ENCODE measurements at places on chromosomes 13 and 19.

DNA sequence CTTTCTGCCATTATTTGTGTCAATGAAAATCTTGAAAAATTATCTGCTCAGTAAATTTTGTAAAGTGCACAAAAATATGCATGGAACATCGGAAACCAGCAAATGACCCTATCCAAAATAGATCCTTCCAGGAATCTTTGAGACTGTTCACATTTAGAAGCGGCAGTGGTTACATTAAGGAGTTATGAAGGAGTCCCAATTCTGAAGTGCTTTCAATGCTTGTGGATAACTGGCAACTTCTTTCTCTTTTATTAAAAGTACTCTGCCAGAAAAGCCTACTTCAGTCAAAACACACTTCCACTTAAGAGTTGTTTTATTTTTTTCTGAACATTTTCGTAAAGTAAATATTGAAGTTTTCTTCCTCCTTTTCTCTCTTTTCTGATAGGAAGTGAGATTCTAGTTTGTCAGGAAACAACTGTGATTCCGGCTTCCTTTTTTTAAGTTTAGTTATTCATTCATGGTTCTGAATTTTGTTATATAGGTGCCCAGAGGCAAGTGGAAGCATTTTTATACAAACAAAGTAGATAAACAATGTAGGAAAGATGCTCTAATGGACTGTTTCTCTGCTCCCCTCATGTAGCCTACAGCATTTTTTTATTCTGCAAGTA, 83.5 kb downstream of the PCDH9 start:
- no peak for DNase-seq

DNA sequence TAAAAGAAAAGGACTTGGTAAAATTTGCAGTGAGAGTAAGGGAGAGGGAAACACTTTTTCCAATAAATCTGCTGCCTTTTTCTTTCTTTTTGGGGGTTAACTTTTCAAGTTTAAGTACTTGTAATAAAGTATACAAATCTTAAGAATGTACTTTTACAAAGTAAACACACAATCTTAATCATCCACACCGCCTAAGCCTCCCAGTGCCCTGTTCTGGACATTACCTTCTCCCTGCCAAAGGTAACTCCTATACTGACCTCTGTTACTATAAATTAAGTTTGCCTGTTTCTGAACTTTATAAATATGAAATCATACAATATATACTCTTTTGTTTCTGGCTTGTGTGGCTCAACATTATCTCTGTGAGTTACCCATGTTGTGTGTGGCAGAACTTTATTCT, 137.9 kb downstream of the RGCC start:
- no peak for DNase-seq

DNA sequence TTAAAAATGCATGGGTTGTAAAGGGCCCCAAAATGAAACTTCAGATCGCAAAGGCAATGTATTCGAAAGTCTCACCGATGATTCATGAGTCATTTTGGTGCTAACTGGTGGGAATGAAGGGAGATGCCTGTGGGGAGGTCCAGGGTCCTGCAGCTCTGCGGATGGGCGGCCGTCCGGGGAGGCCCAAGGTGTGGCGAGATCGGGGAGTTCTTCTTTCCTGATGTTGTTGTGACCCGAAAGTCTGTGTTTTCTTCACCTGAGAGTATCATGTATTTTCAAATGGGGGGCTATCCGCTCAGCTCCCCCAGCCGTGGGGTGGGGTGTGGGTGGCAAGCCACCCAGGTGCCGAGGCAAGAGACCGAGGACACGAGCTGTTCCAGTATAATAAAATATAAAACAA, 36.5 kb downstream of the TFDP1 start:
- no peak for DNase-seq

GRCh38 chr13:34464011-34464410, 478.1 kb upstream of the NBEA start:
- no peak for DNase-seq

DNA sequence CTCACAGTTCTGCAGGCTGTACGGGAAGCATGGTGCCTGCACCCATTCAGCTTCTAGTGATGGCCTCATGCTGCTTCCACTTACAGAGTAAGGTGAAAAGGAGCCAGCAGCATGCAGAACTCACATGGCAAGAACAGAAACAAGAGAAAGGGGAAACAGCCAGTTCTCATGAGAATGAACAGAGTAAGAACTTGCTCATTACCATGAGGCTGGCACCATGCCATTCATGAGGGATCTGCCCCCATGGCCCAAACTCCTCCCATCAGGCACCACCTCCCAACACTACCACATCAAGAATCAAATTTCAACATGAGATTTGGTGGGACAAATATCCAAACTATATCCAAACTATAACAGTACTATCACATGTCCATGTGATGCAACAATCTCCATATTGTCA, 72.1 kb downstream of the KATNAL1 start:
- DNase-seq = no peak

GRCh38 chr13:46639033-46639981, 86.3 kb downstream of the LRCH1 start:
- DNase-seq = no peak

DNA sequence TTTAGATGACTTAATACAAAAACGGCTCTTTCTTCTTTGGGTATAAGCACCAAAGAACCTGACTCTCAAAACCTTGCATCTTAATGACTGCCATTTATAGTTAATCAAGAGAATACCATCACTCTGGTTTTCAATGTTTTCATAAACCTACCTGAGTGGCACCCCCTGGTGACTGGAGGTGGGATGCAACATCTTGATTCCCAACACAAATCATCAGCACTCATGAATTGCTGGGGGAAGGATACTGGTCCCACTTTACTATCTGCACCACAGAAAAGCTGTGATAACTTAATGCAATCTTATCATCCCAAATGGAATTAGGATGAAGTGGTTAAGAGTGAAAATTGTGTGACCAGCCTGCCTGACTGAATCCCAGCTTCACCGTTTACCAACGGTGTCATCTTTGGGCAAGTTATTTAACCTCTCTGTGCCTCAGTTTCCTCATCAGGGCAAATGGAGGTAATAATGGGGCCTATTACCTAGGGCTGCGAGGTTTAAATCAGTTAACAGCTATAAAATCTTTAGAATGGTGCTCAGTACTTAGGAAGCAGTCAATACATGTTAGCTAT, 366.4 kb downstream of the KLF12 start:
- no peak for DNase-seq

GRCh38 chr19:14441041-14441938, 8.2 kb downstream of the PKN1 start:
- DNase-seq = no peak

DNA sequence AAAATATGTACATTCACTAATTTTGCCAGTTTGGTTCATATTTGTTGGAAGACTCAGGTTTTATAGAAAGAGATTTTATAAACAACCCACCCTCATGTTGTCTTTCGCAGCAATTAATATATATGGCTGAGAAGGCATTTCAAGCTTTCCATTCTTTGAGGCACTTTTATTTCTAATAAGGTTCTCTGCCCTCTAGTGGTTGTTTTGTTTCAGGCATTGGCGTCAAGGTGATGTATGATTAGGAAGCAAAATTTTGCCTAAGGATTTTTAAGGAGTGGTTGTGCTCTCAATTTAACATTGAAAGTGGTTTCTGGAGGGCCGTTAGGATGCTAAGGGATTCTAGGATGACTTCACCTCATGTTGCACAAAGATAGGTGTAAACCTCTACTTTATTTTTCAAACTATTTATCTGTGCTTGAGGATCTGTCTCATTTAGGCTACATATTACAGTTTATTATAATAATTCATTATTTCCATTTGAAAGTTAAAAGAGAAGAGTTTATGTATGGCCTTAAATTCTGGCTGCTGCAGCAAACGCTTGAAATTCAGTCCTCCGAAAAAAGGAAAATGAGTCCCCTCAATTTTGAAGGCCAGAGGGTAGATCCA, 35.9 kb downstream of the OXGR1 start:
- no peak for DNase-seq

DNA sequence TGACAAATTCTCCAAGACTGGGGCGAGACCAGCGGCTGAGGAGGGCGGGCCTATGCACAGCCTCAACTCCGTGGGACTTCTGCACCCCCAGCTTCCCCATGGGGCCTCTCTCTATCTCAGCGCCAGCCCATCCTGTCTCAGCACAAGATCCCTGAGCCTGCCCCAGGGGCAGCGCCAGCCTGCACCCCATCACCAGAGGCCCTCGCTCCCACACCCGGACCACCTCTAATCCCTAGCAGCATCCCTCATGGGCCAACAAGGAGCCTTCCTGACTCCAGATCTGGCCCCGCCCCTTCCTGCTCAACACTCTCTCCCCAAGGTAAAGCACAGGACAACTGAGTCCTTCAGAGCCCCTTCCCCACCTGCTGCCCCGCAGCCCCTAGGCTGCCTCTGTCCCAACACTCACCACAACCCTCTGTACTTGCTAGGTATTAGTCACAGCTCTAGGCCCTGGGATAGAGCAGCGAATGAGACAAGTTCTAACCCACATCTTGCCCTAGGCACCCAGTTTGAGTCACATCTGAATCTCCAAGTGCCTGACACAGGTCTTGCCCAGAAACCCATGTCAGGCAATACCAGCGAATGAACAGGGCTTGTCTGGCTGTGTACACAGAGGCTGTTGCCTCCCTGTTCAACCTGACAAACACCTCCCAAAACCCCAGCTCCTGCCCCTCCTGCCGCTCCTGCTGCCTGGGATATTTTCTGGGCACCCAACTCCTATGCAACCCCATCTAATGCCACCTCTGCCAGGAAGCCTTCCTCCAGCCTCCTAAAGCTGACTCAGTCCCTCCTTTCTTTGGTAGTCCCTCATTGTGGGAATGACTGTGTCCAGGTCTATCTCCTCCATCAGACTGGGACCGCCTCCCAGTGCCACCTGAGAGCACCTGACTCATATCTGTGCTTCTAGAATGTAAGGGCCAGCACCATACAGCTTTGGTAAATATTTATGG, 18.6 kb downstream of the GRIK5 start:
- no peak for DNase-seq

- DNase-seq = no peak
Observed at GRCh38 chr19:31049431-31049830, 299.8 kb downstream of the TSHZ3 start.

- DNase-seq = no peak
Observed at GRCh38 chr13:26623125-26623524, 65.6 kb downstream of the WASF3 start.

GRCh38 chr19:8513036-8513686, 806 bp downstream of the ZNF414 start:
- DNase-seq = no peak

DNA sequence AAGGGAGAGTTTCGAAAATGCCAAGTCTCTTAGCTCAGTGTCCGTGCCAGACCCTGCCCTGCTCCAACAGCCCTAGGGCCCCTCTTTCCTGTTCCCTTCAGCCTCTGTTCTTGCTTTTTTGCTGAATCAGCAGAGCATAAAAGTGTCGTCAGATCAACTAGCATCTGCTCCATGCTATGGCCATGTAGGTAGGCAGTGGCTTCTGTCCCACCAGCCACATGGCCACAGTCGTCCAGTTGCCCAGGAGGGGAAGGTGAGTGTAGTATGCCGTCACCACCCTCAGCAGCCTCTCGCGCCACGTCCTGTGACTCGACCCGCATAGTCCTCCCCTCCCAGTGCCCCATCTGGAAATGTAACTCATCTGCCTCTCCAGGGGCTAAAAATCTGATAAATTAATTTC, 50.9 kb upstream of the ATP11A start:
- no peak for DNase-seq

DNA sequence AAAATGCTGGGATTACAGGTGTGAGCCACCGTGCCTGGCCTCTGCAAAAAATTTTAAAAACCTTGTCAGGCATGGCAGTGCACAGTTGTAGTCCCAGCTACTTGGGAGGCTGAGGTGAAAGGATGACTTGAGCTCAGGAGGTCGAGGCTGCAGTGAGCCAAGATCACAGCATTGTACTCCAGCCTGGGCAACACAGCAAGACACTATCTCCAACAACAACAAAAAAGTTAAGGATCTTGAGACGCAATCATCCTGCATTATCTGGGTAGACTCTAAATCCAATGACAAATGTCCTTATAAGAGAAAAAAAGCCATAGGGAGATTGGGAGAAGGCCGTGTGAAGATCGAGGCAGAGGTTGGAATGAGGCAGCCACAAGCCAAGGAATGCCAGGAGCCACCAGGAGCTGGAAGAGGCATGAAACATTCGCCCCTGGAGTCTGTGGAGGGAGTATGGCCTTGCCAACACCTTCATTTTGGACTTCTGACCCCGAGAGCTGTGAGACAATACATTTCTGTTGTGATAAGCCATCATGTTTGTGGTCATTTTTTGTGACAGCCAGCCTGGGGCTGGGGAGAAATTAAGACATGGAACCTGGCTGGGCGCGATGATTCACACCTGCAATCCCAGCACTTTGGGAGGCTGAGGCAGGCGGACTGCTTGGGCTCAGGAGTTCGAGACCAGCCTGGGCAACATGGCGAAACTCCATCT, 5.1 kb upstream of the CA11 start:
- DNase-seq = no peak

DNA sequence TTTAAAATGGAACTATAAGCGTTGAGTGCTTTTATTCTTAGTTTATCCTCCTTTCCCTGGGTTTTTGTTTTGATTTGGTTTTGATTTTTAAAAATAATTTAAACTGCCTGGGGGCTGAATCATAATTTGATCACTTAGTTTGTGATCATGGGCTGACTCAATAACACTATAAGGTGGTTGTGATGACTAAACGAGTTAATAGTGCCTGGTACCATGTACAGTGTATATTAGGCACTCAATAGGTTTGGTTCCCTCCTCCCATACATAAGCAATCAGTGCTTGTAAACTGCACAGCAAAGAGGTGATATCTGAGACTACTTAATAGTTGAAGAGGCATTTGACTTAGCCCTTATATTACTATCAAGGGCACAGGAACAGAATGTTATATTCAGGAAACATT, 200.9 kb upstream of the RFC3 start:
- no peak for DNase-seq

DNA sequence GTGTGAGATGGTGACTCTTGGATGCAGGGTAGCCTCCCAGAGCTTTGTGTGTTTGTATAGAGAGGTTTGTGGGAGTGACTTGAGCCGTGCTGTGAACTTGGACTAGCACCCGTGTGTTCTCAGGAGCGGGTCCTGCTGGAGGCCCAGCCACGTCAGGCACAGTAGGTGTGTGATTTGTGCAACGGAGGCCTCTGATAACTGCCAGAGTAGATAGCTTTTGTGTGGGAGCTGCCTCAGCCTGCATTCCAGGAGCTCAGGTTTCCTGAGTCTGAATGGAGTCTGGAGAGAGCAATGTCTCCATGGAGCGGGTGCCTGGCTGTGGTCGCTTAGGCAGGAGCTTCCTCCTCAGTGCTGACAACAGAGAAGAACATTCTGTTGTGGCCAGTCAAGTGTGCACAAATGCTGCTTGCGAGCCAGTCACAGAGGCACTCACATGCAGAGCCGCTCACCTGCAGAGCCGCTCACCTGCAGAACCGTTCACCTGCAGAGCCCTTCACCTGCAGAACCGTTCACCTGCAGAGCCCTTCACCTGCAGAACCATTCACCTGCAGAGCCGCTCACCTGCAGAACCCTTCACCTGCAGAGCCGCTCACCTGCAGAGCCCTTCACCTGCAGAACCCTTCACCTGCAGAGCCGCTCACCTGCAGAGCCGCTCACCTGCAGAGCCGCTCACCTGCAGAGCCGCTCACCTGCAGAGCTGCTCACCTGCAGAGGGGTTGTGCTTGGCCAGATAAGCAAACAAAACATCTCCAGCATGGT, 32.6 kb downstream of the TFDP1 start:
- DNase-seq = no peak

GRCh38 chr13:110000534-110001345, 214.4 kb upstream of the IRS2 start:
- no peak for DNase-seq
